ENCODE measurements at places on chromosomes 13 and 19. TPM values are rescaled to one million over a fixed set of nuclear protein-coding genes. Genes with fewer than 3 reads are reported as not detected.

CILP2 gene
- polyA plus RNA-seq, result 0.77 TPM

- DNase-seq, result no peak
Observed at GRCh38 chr13:85969331-85969730, 170.1 kb upstream of the SLITRK6 start.

DNA sequence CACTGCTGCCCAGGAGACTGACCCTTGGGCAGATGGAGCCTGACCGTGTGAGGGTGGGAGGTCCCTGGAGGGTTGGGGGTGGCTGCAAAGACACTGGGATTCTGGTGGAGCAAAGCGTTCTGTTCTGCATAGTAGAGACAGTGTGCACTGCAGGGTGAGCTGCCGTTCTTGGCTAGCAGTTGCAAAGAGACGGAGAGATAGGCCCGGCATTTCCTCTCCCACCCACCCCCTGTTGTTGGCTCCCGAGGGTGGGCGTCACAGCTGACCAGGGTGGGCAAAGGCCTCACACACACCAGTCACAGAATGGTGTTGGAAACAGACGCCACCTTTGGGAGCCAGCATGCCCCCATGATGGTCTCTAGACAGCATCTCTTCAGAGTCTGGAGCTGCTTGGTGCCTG is 11.4 kb downstream of the TMEM255B start:
- DNase-seq, result no peak

GRCh38 chr13:46543287-46543686 is 9.7 kb upstream of the LRCH1 start:
- no peak for DNase-seq

TPTE2 gene
- not detected for polyA plus RNA-seq

ATP4B gene
- not detected for polyA plus RNA-seq

DNA sequence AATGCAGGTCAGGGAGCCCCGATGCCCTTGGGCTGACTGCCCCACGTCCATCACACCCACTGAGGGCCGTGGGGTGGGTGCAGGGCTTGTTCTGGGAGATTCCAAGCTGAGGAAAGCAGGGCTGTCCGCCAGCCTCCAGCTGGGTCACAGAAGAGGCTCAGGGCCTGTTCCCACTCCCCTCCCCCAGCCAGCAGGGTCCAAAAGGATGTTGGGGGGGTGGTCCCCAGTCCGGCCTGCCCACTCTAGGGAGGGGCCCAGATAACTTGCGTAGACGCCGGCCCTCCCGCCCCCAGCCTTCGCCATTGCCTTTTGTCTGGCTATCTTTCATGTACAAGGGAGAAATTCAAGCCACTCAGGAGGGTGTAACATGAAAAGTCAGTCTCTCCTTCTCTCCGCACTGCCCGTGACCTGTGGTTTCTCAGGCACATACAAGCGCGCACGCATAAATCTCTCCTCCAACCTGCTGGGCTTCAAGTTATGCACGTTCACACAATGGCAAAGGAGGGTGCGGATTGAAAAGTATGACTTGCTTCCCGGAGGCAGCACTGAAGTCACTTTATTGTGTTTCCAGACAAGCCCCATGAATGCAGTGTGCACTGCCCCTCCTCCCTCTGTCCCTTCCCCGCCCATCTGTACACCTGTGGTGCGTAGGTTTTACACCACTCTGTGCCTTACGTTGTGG is 20.2 kb downstream of the CARM1 start:
- DNase-seq, result no peak

- no peak for DNase-seq
Observed at GRCh38 chr13:35894636-35895035, 236.5 kb downstream of the DCLK1 start.

DNA sequence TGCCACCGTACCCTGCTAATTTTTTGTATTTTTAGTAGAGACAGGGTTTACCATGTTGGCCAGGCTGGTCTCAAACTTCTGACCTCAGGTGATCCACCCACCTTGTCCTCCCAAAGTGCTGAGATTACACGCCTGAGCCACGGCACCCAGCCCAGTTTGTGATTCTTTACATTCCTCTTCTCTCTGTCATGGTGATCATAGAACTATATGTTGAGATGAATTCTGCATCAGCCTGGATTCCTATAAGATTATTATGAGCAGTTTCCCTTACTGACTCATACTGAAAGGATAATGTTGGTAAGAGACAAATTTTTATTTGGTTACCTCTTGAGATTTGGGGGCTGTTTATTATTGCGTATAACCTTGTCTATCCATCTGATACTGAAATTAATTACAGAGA is 121.5 kb upstream of the CSNK1A1L start:
- no peak for DNase-seq
